ENCODE measurements at places on chromosomes 13 and 19.
A peak's percentile ranks its signal among the peaks of the same experiment; 100 is the strongest.

DNA sequence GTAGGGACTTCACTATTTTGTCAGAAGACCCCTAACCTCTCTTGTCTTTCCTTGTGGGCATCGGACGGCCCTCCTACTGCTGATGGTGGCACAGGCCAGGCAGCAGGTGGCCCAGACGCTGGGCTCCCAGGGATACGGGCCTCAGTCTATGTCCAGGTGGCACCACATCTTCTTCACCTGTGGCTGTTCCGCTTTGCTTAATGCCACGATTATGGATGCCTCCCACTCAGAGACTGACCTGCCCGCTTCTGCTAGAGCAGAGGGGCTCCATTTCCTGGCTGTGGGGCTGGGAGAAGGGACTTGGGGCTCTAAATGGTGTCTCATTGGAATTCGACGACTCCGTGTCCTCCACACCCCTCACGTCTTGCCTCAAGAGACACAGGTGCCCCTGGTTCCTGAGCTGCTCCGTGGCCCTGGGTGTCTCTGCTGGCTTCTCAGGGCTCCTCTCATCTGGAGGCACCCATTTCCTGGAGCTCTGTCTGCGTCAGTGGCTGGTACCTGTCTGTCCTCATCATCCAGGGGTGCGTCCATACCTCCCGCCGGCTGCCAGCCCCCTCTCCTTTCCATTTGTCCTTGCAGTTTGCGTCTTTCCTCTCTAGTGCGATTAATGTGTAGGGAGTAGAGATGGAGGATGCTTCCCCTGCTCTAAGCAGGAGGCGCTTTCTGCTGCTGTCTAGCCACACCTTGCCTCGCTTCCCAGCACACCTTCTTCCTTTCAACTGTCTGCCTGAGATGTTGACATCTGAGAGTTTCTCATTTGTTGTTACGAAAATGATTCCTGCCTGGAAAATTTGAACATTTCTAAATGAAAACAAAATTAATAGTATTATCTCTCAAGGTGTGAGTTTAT, 63.4 kb downstream of the TEX29 start:
- peak; percentile 33 for DNase-seq

- no peak for DNase-seq
These were observed 48.2 kb downstream of the KCNC3 start for GRCh38 chr19:50280983-50281382.

GRCh38 chr13:76189882-76190519, 553.9 kb downstream of the LMO7 start:
- DNase-seq: no peak

DNA sequence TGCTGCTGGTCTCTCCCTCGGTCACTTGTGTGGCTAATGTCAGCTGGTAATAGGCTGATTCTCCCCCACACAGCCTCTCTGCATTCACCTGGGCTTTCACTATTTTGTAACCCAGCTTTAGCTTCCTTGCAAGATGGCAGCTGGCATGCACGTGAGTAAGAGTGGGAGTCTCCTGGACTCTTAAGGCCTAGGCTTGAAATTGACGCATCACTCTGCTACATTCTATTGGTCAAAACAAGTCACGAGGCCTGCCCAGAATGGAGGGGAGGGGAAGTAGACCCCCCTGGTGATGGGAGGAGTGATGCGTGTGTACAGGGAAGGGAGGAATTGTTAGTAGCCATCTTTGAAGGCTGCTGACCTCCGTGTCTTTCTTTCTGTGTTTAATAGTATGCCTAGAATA, 24.9 kb upstream of the PNMA8B start:
- no peak for DNase-seq

DNA sequence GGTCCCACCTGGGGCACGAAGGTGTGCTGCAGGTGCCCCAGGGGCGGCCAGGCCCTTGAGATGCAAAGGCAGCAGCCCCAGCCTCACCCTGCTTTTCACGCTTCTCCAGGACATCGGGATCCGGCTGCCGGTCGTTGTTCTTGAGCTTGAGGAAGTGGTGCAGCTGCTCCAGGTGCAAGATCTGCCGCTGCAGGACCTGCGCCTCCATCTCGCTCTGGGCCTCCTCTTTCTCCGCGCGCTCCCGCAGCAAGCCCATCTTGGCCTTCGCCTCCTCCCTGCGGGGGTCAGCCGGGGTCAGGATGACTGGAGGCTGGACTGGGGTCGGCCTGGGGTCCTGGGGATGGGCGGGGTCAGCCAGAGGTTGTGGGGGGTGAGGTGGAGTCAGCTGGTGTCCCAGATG, 21.5 kb upstream of the EMP3 start:
- no peak for DNase-seq

DNA sequence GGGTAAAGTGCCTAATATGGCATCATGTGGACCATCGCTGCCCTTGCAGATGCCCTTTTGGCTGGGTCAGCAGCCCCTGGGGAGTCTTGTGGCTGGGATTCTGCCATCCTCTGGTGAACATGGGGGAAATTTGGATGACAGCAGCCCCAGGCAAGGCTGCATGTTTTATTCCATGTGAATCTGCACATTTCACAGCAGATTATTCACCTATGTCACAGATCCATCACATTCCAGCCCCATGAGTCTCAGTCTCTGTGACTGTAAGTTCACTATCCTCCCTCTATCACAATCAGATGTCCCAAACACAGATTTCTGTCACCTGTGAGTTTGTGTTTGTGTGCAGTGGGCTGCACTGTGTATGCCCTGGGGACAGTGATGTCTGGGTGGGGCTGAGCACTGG, 36.8 kb upstream of the PSG9 start:
- DNase-seq: no peak

GRCh38 chr19:50293263-50294004, 35.7 kb downstream of the KCNC3 start:
- no peak for DNase-seq

DNA sequence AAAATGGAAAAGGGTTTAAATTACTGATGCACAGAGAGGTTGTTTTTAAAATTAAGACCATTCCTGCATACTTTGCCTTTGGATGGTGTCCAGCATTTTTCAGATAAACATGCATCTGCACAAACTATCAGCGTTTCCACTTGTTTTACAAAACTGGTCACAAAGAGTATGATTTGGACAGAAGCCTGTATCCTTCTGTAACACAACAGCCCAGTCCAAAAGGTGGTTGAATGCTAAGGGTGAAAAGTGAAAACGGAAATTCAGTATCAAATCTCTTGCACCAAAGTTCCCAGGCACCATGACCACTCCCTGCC, 21.7 kb upstream of the DOCK9 start:
- no peak for DNase-seq

GRCh38 chr19:35724560-35724959, 6.8 kb downstream of the KMT2B start:
- no peak for DNase-seq

- no peak for DNase-seq
These were observed 27.8 kb downstream of the ANKRD10 start for GRCh38 chr13:110886870-110887596.

- no peak for DNase-seq
These were observed 34.0 kb downstream of the FGF14 start for GRCh38 chr13:102367836-102368235.

DNA sequence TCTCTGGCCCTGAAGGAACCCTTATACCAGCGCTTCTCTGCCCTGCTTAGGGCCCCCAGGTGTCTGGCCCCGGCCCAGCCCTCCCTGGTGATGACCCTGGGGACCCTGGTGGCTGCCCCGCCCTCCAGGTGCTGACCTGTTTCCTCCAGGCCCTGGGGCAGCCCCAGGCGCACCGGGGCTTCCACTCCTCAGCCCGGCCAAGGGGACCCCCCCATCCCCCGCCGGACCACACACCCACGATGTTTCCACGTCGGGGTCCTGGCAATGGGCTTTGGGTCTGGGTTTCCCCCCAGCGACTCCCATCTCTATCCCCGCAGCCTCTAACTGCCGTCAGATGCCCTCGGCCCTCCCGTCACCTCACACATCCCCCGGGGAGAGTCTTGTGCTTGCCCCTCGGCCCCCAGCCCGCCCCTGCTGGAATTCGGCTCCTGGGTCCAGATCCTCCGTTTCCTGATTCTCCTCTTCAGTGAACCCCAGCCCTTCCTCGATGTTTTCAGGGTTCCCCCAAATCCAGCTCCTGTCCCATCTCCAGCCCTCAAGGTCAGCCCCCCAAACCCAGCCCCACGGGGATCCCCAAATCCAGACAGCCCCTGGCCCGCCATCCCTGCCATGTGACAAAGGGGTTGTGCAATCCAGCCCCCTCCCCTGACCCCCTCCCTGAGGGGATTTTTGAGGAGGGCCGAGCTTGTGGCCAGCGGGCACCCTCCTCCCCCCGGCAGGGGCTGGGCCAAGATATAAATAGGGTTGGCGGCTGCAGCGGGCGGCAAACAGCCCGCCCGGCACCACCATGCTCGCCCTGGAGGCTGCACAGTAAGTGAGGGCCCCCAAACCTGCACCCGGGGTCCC, at the start of gene SPIB:
Gene SPIB (plus strand): TSS at position 763 of the 846 bp plus-strand sequence. CDS start 25 bp downstream, at position 788.
- DNase-seq: no peak

GRCh38 chr13:94542917-94543316, 53.0 kb downstream of the TGDS start:
- no peak for DNase-seq

DNA sequence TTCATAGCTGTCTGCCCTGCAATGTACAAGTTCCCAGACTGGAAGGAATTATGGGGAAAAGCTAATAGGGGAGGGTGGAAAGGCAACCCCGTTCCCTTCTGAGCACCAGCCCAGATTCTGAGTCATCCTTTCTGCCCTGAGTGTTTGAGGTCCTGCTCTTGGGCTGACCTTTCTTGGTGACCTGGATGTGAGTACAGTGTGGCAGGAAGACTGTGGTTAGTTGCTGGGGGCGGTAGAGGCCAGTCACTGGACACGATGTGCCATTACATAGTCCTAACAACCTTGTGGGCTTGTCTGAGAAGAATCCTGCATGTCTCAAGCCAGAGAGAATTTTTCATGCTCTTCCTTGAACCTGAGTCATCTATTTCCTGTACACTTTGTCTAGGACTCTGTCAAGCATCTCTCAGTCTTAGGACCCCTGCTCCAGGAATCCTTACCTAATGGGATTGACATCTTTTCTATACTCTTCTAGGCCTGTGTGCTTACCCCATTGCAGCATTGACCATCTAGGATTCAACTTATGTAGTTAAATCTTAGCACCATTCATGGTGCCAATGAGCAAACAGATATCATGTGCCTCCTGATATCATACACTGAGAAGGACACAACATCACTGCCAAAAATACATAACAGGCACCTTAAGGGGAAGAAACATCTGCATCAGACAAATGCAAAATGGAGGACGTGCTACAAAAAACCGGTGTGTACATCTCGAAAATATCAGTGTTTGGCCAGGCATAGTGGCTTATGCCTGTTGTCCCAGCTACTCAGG, 8.1 kb upstream of the ANGPTL4 start:
- no peak for DNase-seq

GRCh38 chr19:8387688-8388611, 2.2 kb upstream of the RAB11B start:
- no peak for DNase-seq

GRCh38 chr13:76641056-76641455, 245.1 kb downstream of the KCTD12 start:
- no peak for DNase-seq

DNA sequence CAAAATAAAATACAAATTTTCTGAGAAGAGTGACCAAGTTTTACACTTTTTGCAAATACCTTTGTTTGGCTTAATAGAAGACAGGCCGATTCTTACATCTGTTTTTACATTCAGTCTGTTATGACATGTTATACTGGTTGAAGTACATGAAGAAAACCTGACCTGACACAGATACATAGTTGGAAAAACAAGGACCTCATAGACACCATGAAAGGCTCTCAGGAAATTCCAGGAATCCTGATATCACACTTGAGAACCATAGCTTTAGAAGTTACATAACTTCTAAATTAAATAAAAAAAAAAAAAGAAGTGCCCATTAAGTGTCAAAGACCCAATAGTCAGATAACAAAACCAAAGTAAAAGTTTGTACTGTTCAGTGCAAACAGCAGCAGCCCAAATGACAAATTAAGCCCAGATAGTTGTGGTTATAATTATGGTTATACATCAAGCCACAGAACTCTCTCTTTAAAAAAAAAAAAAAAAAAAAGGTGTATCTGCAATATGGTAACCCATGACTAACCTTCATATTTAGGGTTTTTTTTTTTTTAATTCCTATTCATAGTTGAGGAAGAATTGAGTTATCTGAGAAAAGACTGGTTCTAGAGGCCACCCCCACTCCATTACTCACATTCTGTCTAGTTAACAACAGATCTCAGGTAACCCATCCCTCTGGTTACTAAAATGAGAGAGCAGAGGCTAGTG, 19.8 kb downstream of the RBM26 start:
- no peak for DNase-seq

Data from cardiac septum (tissue), 1 donor.